Left hindlimb (tissue), 1 donor: ENCODE measurements at places on chromosomes 11 and 22.
A peak's percentile ranks its signal among the peaks of the same experiment; 100 is the strongest.

DNA sequence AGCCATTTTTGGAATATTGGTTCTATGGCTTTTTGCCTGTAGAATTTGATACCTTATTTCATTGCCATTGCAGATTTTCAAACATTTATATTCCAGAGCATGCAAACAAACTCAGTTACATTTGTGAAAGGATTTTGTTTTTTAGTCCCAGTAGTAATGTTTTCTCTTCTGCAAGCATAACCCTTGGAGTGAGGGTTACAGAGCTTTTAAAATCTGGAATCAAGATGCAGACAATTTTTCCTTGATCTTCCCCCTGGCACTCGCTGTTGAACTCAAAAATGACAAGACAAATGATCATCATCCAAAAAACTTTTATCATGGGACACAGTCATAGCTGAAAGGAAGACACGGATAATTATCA, 20.8 kb downstream of the BBOX1 start:
- no peak for DNase-seq

DNA sequence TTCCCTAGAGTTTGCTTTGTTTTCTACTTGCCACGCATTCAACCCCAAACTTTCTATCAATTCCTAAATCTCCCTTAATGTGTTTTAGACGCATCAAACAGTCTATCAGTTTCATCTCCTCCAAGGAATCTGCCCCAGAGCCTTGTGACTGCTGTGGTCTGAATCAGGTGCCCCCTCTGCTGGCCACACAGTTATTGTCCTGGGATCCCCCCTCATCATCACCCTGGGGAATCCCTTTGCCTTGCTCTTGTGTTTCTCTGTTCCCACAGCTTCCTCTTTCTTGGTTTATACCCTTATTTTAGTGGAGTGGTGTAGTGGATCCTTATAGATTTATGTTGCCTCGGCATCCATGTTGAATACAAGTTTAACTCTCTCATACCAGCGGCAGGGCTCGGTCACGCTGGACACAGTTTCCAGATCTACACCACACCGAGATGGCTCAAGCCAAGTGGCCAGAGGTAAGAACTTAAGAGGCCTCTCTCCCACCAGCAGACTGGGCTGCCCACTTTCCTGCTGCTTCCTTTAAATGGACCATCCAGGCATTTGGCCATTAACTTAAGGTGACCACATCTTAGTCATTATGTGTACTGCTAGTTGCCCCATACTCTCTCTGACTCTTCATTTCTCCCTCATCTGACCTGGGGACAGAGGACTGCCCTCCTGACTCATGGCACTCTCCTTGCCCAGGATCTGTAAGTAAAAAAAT, 8.2 kb downstream of the UPB1 start:
- DNase-seq, result no peak

DNA sequence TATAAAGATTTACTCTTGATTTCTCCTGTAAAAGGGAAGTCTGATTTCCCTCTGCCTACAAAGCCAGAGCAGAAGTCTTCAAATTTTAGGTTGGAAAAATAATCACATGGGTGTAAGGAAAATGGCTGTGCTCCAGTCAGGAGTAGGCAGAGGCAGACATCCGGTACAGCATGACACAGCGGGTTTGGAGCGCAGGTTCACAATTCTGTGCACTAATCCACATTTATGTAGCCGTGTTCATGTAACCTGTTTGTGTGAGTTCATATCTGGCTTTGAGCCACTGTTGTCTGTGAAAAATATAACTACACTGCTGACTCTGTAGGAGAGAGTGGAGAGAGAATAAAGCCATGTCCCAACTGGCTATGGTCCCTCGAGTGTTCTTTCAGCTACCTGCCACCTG, 248.0 kb downstream of the CASP12 start:
- no peak for DNase-seq

DNA sequence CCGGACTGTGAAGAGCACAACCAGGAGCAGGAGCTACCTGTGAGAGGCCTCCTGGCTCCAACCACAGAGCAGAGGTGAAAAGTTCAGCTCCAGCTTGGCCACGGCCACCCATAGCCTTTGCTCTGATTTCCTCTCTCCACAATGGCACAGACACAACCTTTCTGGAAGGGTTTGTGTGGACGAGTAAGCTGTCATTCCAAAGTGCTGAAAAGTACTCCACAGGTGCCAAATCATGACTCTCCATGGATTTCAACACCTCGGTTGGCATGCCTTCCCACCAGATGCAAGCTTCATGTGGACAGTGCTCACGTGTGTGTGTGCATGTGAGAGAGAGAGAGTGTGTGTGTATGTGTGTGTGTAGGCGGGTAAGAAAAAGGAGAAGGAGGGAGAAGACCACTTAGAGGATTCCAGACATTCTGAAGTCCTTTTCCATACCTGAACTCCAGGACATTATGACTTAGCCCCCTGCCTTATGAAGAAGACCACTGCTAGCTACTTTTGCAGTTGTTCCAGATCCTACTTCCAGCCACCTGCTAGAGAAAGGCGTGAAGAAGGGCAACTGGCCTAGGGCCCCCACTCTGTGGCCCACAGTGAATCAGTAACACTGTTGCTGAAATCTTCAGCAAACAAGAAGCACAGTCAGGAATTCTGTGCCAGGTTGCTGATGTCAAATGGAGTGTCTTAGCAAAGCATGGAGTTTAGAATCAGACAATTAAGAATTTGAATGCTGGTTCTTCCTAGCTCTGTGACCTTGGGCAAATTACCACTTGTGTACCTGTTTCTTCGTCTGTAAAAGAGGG, 13.9 kb upstream of the NAV2 start:
- no peak for DNase-seq

GRCh38 chr11:92329646-92330045, 105.0 kb downstream of the FAT3 start:
- no peak for DNase-seq

DNA sequence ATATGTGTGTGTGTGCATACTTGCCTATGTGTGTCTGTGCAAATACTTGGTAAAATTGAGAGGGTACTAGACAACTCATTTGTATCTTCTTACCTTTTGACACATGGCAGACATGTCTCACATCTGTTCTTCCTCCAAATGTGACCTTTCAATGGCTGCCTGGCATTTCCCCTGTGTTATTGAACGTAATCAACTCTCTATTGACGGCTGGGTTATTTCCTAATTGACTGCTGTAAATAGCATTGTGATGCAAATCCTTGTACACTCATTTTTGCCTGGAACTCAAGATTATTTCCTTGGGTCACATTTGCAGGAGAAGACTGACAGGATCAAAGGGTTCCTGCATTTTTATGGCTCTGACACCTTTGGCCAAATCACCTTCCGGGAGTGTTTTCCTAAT, 37.4 kb downstream of the KCNQ1 start:
- no peak for DNase-seq

- no peak for DNase-seq
These were observed 17.9 kb downstream of the RFPL1 start for GRCh38 chr22:29456211-29456671.

GRCh38 chr11:123202155-123203151, 7.4 kb upstream of the CLMP start:
- DNase-seq, result no peak

- DNase-seq, result no peak
These were observed 85.9 kb upstream of the SLC25A18 start for GRCh38 chr22:17477391-17477833.

DNA sequence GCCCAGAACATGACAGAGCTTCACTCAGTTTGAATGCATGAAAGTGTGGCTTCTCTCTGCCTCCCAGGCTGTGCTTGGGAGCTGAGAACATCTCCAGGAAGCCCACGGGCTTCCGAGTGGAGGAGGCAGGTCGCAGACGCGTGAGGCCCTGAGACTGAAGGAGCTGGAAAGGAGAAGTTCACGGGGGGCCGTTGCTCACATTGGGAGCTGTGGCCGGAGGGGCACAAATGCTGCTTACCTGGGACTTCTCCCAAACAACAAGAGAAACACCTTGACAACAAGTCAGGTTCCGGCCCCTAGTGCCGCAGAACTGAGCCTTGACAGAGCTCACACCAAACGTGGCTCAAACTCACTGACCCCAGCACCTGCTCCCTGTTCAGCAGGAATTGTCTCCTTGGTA, 207.0 kb downstream of the BRD1 start:
- DNase-seq, result no peak

GRCh38 chr11:35352077-35352888, 67.1 kb downstream of the SLC1A2 start:
- no peak for DNase-seq

DNA sequence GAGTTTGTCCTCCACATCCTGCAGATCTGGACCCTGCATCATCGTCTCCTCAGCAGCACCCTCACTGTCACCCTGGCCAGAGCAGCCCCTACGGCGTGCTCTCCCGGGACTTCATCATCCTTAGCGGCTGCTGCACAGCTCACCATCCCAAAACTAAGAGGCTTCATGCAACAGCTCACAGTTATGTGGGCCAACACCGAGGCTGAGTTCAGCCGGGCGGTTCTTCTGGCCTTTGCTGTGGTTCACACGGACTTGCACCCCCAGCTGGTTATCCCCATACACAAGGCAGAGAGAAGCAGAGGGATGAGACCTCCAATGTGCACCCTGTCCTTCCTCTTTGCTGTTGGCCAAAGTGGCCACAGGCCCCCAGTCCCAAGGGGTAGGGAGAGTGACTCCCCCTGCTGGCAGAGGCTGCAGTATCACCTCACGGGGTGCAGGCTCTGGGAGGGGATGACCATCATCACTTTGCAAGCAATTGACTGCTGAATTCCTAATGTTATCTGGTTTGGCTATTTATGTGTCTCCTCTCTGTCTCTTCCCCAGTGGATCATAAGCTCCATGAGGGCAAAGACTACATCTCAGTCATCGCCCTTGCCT, 276.8 kb downstream of the BRD1 start:
- DNase-seq, result no peak

DNA sequence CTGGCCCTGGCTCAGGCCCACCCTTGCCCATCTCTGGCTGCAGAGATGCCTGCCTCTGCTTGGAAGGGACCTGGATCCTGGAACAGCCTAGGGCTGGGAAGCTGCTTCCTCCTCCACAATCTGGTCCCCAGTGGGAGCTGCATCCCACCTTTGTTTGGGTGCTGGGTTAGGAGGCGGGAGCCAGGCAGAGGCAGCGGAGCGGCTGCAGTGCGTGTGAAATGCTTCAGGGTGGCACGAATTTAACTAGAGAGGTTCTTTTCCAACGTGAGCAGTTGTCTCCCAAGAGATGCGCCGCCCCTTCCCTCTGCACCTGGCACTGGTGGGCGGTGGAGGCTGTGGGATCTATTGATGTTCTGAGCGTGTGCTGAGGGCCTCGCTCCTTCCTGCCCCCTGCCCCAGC, 31.6 kb downstream of the BRSK2 start:
- no peak for DNase-seq

- no peak for DNase-seq
These were observed 15.4 kb downstream of the BMAL1 start for GRCh38 chr11:13292970-13293369.

- no peak for DNase-seq
These were observed 131.0 kb downstream of the MORC2 start for GRCh38 chr22:30837531-30837930.

DNA sequence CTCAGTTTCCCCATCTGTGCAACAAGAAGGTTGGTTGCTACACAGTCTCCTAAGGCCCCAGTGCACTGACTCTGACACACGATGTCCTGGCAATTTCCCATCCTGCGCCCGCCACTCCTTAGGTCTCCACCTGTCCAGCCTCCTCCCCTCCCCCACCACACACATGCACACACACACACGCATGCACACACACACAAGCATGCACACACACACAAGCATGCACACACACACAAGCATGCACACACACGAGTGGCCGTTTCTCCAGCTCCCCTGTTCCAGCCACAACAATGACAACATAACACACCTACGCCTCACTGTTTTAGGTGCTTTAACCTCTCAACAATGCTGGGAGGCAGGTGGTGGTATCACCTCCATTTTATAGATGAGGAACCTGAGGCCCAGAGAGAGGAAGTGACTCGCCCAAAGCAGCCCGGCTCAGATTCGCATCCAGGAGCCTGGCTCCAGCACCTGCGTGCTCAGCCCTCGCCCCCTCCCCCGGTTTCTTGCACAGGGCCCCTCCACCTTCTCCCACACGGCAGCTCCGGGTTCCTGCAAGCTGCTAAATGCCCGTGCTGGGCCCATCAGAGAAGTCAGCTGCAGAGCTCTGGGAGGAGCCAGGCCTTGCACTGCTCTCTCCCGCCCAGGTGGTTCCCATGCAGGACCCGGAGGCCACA, 13.0 kb downstream of the CYTH4 start:
- DNase-seq, result no peak

DNA sequence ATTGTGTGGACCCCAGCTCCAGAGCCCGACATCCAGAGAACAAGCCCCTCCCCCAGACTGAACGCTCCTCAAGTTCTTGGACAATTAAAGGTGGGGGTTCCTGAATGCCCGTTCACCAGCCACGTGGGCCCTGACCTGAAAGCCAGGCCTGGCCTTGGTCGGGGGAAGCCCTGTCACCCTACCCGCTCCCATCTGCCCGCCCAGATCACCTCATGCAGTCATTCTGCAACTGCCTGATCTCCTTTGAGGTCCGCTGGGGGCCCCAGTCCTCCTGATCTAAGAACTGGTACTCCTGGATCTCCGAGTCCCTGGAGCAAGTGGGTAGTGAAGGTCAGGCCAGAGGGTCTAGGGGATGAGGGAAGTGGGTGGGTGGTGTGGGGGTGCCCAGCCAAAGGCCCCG, 9.1 kb upstream of the NAALADL1 start:
- no peak for DNase-seq

- no peak for DNase-seq
These were observed 87.6 kb downstream of the ST3GAL4 start for GRCh38 chr11:126443120-126443519.

GRCh38 chr11:123509737-123510578, 79.9 kb downstream of the GRAMD1B start:
- DNase-seq, result peak; percentile 71

DNA sequence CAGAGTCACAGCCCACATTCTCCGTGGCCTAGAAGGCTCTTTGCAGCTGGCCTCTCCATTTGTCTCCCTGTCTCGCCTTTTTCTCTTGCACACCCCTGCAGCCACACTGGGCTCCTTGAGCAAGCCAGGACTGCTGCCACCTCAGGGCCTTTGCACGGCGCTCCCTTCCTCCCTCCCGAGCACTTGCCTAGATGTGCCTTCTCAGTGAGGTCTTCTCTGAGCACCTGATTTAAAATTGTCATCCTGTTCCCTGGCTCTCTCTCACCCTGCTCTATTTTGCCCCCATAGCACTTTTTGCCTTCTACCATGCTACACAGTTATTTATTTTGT, 102.9 kb upstream of the THY1 start:
- no peak for DNase-seq

- DNase-seq, result no peak
These were observed 19.1 kb downstream of the MUC6 start for GRCh38 chr11:1017269-1018005.

GRCh38 chr22:44683237-44683636, 18.8 kb upstream of the PRR5 start:
- no peak for DNase-seq

GRCh38 chr22:43926349-43926710, 2.7 kb downstream of the PNPLA3 start:
- DNase-seq, result no peak

- DNase-seq, result no peak
These were observed 102.0 kb downstream of the SBF2 start for GRCh38 chr11:10192036-10192435.

- no peak for DNase-seq
These were observed 680.5 kb downstream of the BRD1 start for GRCh38 chr22:49147171-49147570.

- DNase-seq, result no peak
These were observed 15.5 kb downstream of the RHBDD3 start for GRCh38 chr22:29251981-29252911.

GRCh38 chr11:27075192-27075591, 34.6 kb downstream of the BBOX1 start:
- no peak for DNase-seq

GRCh38 chr11:117319214-117319840, 3.3 kb upstream of the BACE1 start:
- no peak for DNase-seq
